ENCODE measurements at places on chromosomes 7 and 10.

DNA sequence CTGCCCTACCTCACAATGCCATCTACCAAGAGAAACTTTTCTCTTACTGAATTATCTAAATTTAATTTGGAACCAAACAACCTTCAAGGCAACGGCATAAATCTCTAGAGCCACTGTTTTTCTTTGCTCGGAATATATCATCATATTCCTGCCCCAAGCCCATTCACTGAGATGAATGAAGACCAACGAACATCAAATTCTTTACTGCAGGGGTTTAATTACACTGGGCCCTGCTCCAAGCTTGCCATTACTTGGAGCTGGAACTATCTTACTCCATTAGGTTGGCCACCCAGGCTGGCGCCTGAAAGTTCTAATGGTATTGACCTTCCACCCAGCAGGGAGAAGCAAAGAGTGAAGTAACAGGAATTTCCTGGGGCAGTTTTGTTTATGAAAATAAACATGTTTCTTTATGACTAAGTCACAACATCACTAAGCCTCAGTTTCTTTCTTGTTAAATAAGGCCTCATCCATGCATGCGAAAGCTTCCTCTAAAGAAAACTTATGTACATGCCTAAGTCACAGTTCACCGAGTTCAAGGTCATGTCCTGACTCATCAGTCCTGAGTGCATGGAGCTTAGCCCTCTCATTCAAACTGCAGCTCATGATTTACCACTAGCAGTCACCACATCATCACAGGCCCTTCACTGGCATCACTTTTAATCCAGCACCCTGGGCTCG, 42.1 kb upstream of the ANAPC16 start:
- no peak for DNase-seq

- no peak for DNase-seq
These were observed 11.8 kb downstream of the CHST15 start for GRCh38 chr10:124081547-124082140.

GRCh38 chr10:108180878-108181277, 1016.4 kb upstream of the SORCS1 start:
- DNase-seq: no peak

GRCh38 chr7:112366886-112367285, 83.4 kb upstream of the IFRD1 start:
- no peak for DNase-seq

- no peak for DNase-seq
These were observed 17.4 kb downstream of the SLC13A4 start for GRCh38 chr7:135710417-135711138.

DNA sequence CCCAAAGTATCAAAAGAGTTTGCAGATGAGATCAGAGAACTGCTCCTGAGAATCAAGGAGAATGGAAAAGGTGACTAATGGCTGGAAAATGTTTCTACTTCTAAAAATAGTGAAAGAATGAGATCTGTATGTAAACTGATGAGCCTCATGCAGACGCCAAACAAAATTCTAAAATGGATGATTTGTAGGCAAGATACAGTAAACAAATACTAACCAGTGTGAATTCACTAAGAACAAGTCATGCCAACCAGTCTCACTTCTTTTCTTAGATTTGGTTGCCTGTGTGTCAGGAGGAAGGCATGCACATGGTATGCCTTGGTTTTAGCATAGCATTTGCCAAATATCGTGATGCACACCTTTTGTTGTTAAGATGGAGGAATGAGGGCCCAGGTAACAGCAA, 94.9 kb upstream of the PIK3CG start:
- DNase-seq: no peak

DNA sequence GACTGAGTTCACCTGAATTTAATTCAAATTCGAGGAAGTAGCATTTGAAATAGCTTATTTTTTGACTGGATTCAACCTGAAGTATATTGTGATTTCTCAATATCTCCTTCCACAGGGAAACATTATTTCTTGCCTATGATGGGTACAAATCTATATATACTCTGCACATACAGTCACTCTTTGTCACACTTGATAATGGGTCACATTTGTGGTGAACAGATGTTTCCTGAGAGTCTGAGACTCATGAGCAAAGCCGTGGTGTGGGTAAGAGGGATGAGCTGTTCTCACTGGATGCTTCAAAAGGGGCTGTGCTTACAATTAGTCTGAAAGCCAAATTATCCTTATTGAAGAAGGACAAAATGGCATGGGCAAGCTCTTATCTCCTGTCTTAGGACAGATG, 18.0 kb upstream of the TBXAS1 start:
- no peak for DNase-seq

GRCh38 chr7:40243076-40243475, 108.3 kb downstream of the SUGCT start:
- DNase-seq: no peak

- no peak for DNase-seq
These were observed 706.6 kb downstream of the INHBA start for GRCh38 chr7:40996233-40996677.

GRCh38 chr7:99188221-99188620, 19.7 kb downstream of the KPNA7 start:
- DNase-seq: no peak

- DNase-seq: no peak
These were observed 190.7 kb downstream of the C7orf25 start for GRCh38 chr7:42720991-42721796.

GRCh38 chr7:44310221-44310848, 15.1 kb downstream of the CAMK2B start:
- DNase-seq: no peak

DNA sequence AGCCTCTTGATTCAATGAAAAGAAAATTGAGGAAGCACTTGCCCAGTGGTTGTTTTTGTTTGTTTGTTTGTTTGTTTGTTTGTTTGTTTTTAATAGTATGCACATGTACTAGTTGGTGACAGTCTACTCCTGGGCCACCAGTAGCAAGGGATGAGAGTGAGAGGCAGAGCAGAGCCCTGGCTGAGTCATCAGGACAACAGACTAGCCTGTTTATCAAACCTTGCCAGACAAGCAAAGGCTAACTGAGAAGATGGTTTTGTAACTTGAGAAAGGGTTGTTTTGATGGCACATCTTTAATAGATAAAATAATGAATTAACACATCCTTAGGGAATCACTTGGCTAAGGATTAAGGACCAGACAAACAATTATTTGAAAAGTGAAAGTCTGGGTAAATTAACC, 78.1 kb downstream of the INHBA start:
- DNase-seq: no peak

DNA sequence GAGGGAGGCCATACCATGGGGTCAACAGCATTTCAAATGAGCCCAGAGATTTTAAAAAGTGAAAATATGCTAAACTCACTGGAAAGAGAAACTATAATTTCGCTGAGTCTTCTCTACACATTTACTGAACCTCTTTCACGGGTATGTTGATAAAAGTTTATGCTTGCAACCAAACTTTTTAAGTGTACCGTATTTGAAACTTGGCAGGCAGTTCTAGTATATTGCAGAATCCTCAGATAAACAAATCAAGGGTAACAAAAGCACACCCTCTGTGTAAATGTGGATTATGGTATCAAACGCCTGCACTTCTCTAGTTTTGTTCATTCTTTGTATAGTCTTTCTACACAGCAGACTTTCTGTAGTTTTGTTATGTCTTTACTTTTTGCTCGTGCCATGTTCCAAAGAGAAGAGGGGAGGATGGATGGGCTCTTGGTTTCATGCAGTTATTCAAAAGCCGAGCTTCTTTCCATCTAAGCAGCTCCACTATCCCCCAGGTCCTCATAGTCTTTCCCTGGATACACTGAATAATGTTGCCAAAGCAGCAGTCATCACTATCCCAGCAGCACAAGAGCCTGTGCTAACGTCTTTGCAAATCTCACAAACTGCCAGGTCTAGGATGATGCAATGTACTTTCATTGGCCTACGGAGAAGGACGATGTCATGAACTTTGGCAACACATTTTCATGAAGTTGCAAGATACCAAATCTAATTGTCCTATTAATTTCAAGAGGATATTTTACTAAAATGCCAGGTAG, 131.2 kb downstream of the MPP7 start:
- DNase-seq: no peak

- DNase-seq: no peak
These were observed 5.8 kb upstream of the UPP1 start for GRCh38 chr7:48083114-48083830.

DNA sequence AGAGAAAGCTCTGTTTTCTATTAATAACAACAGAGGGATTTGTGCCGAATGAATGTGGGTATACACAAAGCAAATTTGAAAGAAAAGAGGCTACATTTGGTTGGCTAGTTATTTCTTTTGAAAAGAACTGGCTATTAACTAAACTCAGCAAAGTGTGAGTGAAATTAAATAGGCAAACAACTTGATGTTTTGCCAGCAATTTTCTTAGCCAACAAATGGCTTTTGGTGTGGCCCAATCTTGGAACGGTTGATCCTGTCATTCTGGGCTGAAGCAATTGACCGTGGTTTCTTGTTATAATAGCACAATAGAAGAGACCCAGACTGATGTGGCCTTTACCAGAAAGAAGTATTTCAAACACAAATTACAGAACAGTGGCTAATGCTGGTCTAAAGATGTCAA, 898.6 kb downstream of the KCNMA1 start:
- no peak for DNase-seq

DNA sequence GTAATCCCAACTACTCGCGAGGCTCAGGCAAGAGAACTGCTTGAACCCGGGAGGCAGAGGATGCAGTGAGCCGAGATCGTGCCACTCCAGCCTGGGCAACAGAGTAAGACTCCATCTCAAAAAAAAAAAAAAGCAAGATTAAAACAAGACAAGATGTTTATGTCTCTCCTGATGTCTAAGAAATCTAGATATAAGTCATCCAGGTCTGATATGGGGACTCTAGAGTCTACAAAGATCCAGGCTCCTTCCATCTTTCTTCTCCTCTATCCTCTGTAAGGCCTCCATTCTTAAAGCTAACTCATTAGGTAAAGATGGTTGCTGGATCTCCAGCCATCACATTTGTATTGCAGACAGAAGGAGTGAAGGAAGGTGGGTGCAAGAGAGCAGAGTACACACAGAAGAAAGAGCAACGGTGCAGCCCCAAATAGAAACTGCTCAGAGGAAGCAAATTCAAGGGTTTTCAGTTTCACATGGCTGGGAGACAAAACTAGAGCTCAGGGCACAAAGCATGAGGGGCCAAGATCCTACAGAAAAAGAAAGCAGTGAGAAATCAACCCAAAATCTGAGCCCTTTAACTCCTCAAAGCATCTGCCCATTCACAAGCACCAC, 57.6 kb downstream of the USP6NL start:
- no peak for DNase-seq

- DNase-seq: no peak
These were observed 19.8 kb downstream of the ACBD7 start for GRCh38 chr10:15068802-15069201.

DNA sequence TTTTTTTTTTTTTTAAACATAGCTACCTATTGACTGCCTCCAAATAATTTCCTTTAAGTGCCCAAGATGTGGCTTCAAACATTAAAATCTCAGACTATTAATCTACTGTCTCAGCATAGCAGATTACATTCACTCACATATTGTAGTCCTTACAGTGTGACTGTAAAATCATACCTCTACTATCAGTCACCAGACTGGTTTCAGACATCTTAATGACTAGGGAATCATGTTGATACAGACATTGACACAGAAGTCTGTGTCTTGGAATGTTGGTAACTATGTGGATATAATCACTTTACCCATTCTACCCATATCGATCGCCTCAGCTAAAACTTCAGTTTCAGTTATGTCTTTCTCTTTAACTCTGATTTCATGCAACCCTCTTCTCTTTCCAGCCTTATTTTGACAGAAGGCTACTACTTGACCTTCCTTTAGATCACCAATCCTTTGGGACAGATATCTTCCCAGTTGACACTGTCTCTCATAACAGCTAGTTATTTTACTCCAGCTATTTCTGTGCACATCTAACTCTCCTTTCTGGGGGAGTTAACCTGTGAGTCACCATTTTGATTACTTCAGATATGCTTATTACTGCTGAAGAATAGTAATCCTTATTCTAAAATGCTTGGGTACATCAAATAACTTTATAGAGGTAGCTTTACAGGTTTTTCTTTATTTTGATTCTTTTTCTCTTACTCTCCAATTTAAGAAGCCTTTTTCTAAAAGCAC, 7.0 kb downstream of the TNKS2 start:
- no peak for DNase-seq

- no peak for DNase-seq
These were observed 81.6 kb downstream of the ARHGAP22 start for GRCh38 chr10:48523212-48523819.

- DNase-seq: no peak
These were observed 16.7 kb upstream of the ABCC2 start for GRCh38 chr10:99765672-99766301.

GRCh38 chr10:78807504-78808203, 261.1 kb upstream of the ZMIZ1 start:
- no peak for DNase-seq

Measured in activated CD4-positive, alpha-beta T cell treated with anti-CD3 and anti-CD28 coated beads, Interleukin-2, amount 50 U/mL, for 4 hours (primary cell).